ENCODE measurements at places on chromosomes 13 and 19.
A peak's percentile ranks its signal among the peaks of the same experiment; 100 is the strongest.

- no peak for DNase-seq
These were observed 75.3 kb downstream of the TEX29 start for GRCh38 chr13:111395511-111396393.

- DNase-seq = no peak
These were observed 15.8 kb downstream of the DGKH start for GRCh38 chr13:42064259-42064658.

DNA sequence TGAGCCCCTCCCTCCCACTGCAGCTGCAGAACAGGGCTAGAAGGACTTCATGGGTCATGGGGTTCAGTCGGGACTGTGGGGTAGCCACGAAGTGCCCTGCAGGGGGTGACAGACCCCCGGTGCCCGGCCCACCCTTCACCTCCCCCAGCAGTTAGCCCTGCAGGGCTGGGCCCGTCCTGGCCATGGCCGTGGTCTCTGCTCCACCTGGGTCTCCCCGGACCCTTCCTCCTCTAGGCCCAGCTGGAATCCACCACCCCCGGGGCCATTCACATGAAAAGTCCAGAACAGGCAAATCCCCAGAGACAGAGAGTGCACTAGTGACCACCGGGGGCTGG is 17.3 kb downstream of the MKNK2 start:
- no peak for DNase-seq

GRCh38 chr13:81283062-81283461 is 942.1 kb upstream of the SPRY2 start:
- no peak for DNase-seq

DNA sequence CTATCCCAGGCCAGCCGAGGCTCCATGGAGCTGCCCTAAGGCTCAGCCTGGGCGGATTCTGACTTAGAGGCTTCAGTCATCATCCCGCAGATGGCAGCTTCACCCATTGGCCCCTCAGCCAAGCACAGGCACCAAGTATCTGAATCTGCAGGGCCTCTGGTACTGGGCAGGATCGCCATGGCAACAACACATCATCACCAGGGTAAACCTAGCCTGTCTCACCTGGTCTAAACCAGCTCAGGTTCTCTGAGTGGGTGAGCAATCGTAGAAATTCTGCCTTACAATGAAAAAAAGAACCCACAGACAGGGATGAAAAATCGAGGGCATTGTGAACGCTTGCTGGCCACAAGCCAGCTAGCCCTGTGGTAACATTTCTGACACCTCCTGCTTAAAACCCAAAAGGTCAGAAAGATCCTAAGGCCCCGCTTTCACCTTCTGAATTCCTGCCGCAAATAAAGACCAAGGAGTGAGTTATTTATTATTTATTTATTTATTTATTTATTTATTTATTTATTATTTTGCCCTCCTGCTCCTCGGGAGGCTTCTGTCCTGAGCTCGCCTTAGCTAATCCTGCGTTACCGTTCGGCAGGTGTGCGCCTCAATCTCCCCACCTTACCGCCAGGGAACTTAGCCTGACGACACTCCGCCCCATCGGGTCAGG is 12.0 kb upstream of the CEACAM21 start:
- DNase-seq = no peak

- no peak for DNase-seq
These were observed 329.0 kb downstream of the ZNF536 start for GRCh38 chr19:30701178-30701577.

DNA sequence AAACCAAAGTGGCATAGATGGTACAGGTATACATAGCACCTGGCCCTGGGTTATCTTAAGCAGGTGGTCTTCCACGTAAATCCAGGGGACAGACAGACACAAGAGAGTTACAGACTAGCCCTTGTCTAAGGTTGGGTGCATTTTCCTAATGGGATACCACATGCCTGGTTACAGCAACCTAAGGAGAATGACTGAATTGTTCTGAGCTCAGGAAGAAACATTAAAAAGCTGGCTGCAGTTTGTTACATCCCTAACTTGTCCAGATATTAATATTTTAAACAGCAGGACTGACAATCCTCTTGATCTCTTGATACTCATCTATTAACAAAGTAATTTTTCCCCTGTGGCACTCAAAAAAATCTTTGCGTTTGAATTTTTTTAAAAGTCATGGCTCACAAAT is 102.2 kb upstream of the SERP2 start:
- no peak for DNase-seq

GRCh38 chr19:28400953-28401671 is 811.8 kb downstream of the UQCRFS1 start:
- no peak for DNase-seq

DNA sequence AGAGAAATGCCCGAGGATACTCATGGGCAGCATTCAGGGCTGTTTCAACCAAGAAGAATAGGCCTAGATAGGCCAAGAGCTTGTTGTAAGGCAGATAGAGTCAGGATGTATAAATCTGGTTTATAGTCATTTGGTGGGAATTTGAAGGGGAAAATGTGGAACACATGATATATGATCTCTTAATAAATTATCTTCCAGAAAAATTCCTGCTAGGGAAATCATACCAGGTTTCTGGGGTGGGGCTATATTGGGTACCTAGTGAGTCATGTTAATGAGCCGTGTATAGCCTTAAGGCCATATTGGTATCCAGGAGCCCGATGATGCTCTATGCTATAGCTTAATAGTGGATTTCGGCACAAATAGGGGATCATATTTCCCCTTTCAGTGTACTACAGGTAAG is 51.5 kb upstream of the HTR2A start:
- no peak for DNase-seq

DNA sequence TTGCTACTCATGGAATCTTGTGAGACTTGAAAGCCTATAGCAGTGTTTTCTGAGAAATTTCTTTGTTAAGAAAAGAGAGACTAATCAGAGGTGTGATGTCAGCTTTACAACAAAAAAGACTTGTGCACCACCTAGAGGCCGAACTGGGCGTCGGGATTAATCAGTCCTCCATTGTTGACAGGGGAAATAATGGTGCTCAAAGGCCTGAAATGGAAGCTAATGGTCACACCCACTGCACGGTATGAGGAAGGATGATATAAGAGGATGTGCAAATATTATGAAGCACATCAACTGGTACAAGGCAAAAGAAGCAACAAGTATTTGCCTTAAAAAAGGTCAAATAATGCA is 480.2 kb upstream of the MIR17HG start:
- DNase-seq = no peak

DNA sequence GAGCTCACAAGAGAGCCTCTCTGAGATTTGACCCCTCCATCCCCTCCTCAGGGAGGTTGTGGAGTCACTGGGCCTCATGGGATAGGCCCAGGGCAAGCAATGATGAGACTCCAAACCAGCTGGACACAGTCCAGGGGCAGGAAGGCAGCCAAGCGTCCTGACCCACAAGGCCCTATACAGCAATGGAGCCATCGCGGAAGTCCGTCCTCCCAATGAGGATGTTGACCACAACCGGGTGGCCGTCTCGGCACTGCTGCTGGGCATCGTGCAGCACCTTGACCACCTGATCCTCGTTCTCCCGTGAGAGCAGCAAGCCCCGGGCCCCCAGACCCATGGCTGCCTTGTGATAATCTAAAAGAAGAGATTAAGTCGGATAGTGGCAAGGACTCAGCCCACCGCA is 7.9 kb downstream of the SYDE1 start:
- no peak for DNase-seq

GRCh38 chr13:97224544-97225300 is 2.6 kb downstream of the MBNL2 start:
- no peak for DNase-seq

- DNase-seq = no peak
These were observed 5.7 kb upstream of the FPR3 start for GRCh38 chr19:51789061-51789795.

DNA sequence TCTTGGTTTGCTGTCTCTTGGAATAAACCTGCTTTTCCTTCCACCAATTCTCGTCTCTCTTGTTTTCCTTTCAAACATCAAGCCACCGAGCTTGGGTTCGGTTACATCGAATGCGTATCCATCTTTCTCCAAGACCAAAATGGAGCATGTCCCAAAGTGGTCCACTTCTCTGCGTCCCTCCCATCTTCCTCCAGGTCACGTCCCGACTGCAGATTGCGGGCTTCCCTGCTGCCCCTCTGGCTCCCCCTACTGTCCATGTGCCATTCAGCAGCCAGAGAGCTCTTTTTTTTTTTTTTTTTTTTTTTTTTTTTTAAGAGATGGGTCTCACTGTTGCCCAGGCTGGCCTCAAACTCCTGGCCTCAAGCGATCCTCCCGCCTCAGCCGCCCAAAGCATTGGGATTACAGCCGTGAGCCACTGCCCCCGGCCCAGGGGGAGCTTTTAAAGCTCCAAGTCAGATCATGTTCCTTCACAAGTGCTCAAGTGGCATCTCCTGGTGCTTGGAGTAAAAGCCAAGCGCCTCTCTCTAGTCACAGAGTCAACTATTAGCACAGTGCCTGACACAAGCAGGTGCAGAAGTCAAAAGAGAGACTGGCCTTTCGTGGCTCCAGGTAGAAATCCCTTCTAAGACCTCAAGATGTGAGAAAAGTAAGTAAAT is 10.0 kb downstream of the COL5A3 start:
- peak; percentile 43 for DNase-seq

- DNase-seq = no peak
These were observed 82.8 kb downstream of the CRYL1 start for GRCh38 chr13:20442798-20443381.

- DNase-seq = no peak
These were observed 55.1 kb upstream of the ZNF599 start for GRCh38 chr19:34828156-34828555.

DNA sequence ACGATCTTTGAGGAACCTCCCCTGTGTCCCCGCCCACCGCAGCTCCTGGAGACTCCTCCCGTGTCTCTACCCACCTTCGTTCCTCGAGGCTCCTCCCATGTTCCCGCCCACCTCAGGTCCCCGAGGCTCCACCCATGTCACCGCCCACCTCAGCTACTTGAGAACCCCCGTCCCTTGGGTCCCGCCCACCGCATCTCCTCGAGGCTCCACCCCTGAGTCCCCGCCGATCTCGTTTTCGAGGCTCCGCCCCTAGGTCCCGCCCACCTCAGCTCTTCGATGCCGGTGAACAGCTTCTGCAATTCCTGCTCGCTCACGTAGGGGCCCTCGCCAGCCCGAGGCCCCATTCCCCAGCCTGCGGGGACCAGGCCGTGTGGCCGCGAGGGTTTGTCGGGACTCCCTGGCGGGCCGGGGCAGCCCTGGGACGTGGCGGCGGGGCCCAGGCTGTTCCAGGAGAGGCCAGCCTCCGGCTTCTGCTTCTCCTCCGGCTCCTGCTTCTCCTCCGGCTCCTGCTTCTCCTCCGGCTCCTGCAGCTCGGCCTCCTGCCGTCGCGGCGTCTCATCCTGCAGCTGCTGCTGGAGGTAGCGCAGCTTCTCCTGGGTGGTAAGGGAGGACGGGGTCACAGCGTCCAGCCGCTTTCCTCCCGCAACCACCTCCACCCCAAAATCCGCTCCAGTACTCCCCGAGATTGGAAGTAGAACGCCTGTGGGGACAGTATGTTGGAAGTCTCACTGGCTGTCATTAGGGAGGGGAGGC is 16.7 kb downstream of the TSKS start:
- peak; percentile 3 for DNase-seq

GRCh38 chr19:43905897-43906296 is 29.2 kb downstream of the ZNF45 start:
- no peak for DNase-seq

DNA sequence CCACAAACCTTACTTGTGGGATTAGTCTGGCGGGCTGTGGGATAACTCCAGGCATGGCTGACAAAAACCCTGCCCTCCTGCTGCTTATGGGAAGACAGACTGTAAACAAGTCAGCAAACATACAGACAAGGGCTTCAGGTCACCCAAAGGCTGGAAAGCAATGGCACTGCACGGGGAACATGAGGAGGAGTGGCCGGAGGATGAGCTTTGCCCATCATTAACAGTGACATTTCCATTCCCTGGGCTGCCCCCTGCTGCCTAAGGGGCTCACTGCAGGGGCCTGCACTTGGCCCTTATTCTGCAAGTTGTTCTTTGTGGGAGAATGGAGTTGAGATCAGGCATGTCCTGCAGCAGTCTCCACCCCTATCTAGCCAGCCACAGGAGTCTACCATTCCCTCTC is 91.3 kb downstream of the UQCRFS1 start:
- no peak for DNase-seq

DNA sequence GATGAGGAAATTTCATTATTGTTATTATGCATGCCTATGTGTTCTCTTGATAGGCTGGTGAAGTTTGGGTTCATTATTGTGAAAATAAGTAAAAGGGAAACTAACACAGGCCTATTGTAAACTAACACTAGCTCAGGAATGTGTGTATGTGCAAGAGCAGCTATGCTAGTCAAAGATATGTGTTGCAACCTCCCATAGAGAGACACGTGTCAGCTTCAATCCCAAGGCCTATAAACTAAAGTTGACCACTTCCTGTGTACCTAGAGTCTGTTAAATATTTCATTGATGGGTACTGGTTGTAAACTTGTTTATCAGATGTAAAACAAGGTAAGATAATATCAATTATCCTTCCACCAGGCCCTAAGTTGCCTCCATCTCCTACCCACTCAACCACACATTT is 44.7 kb upstream of the ZNF30 start:
- DNase-seq = no peak

- DNase-seq = peak; percentile 1
These were observed 137.5 kb downstream of the FREM2 start for GRCh38 chr13:38824342-38824741.

DNA sequence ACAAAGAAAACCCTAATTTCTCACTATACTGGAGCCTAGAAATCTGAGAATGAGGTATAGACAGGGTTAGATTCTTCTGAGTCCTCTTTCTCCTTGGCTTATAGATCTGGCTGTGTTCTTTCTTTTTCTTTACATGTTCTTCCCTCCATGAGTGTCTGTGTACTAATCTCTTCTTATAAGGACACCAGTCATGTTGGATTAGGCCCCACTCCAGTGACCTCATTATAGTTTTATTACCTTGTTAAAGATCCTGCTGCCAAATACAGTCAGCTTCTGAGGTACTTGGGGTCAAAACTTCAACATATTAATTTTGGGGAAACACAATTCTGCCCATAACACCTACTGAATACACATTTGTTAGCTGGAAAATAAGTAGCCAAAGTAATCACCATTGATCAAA is 302.6 kb downstream of the PCDH9 start:
- DNase-seq = no peak

DNA sequence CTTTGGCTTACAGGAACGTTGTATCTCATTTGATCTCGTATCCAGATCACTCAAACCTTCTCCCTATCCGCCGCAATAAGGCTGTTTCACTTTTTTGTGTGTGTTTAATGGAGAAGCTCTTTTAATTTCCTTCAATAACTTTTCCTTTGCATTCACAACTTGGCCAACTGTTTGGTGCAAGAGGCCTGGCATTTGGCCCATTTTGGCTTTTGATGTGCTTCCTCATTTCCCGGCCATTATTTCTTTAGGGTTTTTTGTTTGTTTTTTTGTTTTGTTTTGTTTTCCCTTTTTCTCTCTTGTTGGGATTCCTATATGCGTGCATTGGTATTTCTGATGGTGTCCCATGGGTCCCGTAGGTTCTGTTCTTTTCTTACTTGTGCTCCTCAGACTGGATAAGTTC is 6.1 kb upstream of the UPF3A start:
- no peak for DNase-seq

- DNase-seq = no peak
These were observed 18.6 kb downstream of the TMEM255B start for GRCh38 chr13:113777311-113778260.

Data from activated T-helper 1 cell treated with anti-CD3 and anti-CD28 coated beads, Interleukin-12 subunit alpha, Interleukin-12 subunit beta, Interleukin-2, Interleukin-4 antibody, amounts not matched to agents 30 ng/mL and 10 ng/mL and 1 ng/mL, durations not matched to agents 14 hours and 24 hours and 36 hours (primary cell).